ENCODE measurements at places on chromosomes 16 and 17.

DNA sequence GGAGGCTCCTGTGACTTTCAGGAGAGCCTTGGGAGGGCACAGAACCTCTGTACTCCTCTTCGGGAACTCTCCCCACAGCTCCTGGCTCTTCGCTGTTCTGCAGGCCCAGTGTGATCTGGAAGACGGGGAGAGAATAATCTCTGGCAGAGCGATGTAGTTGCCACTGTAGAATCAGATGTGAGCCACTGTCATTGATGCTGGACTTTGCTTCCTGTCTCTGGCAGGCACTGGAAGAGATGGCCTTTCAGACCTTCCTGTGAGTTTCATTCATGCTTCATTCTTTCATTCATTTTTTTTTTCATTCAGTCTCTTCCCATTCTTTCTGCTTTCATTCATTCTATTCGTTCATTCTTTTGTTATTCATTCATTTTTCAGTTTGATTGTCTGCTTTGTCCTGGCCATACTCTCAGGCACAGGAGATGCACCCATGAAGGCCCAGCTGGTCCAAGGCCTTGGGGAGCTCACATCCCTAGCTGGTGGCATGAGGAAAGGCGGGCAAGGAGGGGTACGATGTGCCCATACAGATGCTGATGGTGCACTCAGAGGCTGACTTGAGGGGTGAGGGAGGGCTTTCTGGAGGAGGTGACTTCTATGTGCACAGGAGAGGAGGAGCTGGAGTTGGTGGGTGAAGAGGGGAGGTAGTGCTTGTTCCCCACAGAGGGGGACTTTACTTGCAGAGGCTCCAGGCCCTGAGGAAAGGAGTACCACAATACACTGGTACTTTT, 44.2 kb downstream of the CMIP start:
- DNase-seq, result no peak

- DNase-seq, result no peak
Measured at GRCh38 chr17:39937447-39937846, 9.9 kb downstream of the LRRC3C start.

DNA sequence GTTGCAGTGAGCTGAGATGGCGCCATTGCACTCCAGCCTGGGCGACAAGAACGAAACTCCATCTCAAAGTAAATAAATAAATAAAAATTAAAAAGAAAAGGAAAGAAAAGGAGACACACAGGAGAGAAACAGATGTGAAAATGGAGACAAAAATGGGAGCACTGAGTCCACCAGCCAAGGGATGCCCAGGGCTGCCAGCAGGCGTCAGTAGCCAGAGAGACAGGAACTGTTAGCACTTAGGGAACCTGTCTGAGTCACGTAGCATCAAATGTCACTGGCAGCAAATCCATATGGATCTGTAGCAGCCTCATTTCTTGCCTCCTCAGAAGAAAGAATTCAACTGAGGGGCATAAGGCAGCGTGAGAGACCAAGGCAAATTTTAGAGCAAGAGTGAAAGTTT, 79.7 kb downstream of the CYLD start:
- DNase-seq, result no peak

- no peak for DNase-seq
Measured at GRCh38 chr16:83623892-83624291, 183.9 kb upstream of the HSBP1 start.

Measured in central memory CD8-positive, alpha-beta T cell (primary cell).